ENCODE measurements at places on chromosomes 5 and 9.

GRCh38 chr9:129491487-129491855 lies 129.4 kb downstream of the C9orf50 start:
- no peak for DNase-seq

DNA sequence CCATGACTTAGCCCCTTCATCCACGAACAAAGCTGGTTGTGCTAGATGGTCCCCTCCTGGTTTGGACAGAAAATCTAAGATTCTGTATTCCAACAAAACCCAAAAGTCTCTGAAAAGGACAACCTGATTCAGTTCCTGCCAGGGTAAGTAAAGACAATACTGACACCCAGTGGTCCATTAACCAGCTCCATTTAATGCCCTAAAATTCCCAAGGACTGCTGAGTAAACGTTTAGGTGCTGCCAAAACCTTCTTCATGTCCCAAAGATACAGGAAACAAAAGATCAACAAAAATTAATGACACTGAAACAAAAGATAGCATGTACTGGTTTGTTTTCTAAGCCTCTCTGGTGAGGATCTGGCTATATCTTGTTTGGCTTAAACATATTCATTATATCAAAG lies 25.3 kb upstream of the PPP1R2B start:
- peak; percentile 59 for DNase-seq

- no peak for DNase-seq
Observed at GRCh38 chr5:14204011-14204670, 61.0 kb downstream of the TRIO start.

GRCh38 chr9:2343756-2344155 lies 277.8 kb upstream of the VLDLR start:
- no peak for DNase-seq

GRCh38 chr9:35832814-35833213 lies 3.8 kb downstream of the TMEM8B start:
- DNase-seq, result no peak

GRCh38 chr5:84384604-84385575 lies at the start of gene EDIL3:
Gene EDIL3 (minus strand): TSS chr5:84384880. CDS start chr5:84384374, 506 bp downstream.
- DNase-seq, result peak; percentile 63

- no peak for DNase-seq
Observed at GRCh38 chr9:6631207-6631512, 14.4 kb downstream of the GLDC start.

DNA sequence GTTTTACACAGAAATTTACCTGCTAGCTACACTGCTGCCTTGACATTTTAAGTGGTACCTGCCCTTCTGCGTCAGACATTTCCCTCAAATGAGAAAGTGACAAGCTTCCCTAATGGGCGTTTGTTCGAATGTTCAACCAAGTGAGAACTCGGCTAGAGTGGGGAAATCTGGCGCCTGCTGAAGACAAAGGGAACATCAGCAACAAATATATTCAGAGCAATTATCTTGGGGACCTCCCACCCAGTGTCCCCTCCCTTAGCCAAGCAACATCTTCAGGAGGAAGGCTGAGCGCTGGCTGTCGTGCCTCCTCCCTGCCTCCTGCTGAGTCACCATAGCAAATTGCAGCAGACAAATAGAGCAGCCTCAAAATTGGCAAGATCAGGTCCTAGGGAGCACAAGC lies 57.1 kb downstream of the MFAP3 start:
- no peak for DNase-seq

GRCh38 chr5:136192015-136192525 lies 892 bp downstream of the SMIM32 start:
- no peak for DNase-seq

DNA sequence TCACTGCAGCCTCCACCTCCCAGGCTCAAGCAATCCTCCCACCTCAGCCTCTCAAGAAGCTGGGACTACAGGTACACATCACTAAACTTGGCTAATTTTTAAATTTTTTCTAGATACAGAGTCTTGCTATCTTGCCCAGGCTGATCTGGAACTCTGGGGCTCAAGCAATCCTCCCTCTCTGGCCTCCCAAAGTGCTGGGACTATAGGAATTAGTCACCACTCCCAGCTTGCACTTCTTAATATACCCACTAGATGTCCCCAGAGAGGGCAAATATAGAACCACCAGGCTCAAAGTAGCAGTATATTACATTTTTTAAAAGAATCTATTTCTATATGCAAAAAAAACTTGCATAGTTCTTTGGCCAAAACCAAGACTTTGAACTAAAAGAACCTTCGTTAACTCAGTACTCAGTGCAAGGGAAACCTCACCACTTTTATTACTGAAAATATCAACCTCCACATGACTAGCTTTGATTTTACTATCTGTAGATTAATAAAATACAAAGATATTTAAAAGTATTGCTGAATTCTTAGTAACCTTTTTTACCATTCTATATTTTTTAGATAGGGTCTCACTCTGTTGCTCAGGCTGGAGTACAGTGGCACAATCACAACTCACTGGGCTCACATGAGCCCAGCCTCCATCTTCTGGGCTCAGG lies 25.8 kb upstream of the HSD17B3 start:
- DNase-seq, result peak; percentile 62

- DNase-seq, result no peak
Observed at GRCh38 chr9:86281593-86282076, 703 bp downstream of the ISCA1 start.

GRCh38 chr5:177355162-177355867 lies 2.4 kb upstream of the RGS14 start:
- DNase-seq, result no peak

- peak; percentile 84 for DNase-seq
Observed at GRCh38 chr9:83538172-83538889, at the start of gene FRMD3. Gene FRMD3 (minus strand): TSS chr9:83538401. CDS start chr9:83538231, 170 bp downstream.

DNA sequence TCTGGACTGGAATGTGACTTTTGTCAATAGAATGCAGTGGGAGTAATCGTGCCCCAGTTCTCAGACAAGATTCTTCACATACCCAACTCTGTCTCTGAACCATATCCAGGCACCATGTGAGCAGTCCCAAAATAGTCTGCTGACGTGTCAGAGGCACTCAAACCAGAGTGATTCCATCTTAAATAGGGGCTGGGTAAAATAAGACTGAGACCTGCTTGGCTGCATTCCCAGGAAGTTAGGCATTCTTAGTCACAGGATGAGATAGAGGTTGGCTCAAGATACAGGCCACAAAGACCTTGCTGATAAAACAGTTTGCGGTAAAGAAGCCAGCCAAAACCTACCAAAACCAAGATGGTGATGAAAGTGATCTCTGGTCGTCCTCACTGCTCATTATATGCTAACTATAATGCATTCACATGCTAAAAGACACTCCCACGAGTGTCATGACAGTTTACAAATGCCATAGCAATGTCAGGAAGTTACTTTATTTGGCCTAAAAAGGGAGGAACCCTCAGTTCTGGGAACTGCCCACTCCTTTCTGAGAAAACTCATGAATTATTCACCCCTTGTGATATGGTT lies 16.9 kb upstream of the PLCXD3 start:
- peak; percentile 67 for DNase-seq

DNA sequence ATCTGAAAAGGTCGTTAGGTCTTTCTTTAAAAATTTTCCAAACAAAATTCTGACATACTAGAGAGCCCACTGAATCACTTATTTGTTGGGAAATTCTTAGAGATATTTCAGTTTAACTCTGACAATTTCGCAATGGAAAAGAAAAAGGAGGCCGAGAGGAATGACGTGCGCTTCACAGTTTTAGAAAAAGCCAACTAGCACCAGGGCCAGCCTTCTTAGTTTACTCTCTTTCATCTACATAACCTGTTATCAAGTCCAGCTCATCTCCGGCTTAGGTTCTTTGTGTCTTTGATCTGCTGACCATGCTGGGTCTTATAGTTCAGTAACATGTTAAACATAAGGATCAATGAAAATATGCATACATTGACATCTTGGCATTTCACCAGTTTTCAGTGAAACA lies 201.7 kb upstream of the TAS2R1 start:
- no peak for DNase-seq

DNA sequence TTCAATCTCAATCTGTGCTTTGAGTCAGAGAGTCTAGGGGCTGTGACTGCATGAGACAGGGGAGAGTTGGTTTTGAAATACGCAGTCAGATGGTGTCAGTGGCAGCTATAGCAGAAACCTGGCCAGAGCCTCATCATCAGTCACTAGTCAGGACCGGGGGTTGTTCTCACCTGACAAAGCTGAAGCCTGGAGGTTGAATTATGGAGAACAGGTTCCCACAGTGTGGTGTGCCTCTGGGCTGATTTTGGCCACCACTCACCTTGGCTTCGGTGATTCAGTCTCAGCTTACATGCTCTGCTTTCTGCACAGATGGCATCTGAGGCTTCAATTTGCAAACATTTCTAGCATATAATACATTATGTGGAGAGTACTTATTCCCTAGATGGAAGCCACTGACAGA lies 387.3 kb downstream of the YTHDC2 start:
- no peak for DNase-seq

DNA sequence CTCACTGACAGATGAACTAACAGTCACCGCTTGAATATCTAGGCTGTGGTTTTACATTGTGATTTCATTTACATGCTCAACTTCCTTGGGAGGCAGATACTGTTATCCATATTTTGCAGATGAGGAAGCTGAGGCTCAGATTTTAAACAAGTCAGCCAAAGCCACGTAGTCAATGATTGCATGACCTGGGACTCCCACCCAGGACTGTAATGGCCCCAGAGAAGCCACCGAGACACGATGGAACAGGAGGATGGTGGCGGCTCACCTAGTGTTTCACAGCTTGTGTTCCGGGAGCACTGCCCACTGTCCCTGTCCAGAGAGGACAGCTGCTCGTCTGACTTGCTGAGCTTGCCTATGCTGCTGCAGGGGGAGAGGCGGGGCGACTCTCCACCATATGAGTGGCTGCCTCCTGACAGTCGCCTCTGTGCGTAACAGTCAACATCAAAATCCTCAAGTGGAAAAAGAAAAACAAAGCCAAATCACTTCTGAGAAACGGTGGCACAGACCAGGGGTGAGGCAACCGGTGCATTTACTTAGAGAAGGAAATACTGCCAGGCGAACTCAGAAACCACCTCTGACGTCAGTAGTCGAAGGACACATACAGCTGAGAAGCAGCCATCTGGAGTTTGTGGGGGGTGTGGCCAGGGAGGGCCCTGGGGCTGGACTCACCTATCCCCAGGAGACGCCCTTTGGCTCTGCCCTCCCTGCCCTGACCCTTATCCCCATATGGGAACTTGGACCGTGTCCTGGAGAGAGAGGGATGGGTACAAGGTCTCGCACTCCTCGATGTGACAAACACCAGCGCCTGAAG lies 82.5 kb downstream of the PRRT1B start:
- DNase-seq, result peak; percentile 85

DNA sequence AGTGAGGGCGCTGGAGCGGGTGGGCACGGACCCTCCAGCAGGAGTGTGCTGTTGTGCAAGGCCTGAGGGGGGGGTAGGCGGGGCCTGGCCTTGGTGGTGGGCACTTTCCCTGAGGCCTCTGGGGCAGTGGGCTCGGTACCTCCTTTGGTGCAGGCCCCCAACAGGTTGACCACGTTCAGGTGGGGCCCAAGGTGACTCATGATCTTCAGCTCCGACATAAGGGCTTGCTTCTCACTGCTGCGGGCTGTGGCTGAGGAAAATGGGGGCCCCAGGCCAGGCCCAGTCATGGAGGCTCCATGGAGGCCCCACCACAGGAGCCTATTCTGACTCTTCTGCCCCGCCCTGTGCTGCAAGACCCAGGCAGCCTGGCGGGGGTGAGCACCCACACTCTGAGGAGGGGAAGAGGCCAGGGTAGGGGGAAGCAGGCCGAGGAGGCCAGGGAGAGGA lies 31.5 kb downstream of the PDGFRB start:
- no peak for DNase-seq

DNA sequence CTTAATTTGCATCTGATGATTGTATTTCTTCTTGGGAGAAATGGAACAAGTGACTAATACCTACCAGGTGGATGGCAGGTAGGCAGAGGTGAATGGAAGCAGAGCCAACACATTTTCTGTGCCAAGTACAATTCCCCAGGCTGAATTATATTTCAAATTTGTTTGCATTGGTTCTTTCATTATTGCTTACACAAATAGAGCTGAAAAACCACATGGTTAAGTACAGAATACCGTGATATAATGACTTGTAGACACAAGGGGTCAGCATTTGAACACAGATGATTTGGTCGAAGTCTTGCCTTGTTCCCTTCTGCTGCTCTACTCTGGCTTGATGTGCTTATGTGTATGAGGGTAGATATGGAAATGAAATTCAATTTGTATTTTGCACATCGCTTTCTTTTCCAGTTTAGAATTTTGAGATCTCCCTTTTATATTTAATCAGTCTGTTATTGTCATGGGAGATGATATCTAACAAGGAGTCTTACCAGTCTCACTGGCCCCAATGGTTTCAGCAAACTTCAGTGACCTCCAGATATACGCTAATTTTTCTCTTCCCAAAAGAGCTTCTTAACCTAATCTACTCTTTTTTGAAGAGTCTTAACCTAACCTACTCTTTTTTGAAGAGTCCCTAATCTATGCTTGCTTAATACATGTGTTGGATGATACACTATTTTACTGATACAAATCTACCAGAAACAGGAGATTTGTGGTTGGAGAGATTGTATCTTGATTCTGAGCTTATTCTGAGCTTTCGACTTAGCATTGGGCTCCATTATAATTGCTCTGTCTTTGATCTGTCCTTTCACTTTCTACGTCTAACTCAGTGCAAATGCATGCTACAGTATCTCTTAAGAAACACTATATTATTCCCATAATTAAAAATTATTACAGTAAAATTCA lies 88.1 kb downstream of the PCSK1 start:
- peak; percentile 74 for DNase-seq
